ENCODE measurements at places on chromosomes 12 and 14.

DNA sequence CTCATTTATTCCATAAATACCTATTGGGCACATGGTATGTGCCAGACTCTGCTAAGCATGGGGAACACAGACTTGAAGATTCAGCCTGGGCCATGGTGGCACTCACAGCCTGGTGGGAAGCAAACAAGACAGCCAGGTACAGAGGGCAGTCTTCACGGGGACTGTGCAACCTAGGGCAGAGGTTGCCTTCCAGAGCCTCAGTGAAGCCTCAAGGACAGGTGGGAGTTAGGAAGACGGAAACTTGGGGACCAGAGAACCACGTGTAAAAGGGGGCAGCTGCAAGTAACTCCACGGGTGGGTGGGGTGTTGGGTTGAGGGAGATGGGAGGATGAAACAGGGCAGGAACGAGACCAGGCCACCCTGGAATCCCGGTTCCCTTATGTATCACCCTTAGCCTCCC, 980 bp upstream of the LTBR start:
- DNase-seq, result no peak

DNA sequence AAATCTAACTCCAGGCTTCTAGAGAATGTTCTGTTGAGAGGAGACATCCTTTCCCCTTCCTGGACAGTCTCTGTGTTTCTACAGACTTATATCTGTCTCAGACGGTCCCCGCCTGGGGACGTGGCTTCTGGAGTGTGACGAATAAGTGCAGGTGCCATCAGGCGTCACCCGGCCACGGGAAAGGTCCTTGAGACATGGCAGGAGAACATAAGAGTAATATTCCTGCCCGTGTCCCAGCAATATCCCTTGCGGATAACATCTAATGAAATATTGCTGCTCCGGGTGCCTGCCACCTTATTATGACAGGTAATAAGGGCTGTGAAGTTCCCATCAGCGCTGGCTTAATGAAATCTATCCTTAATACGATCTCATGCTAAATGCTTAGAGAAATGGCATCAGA, 139.6 kb downstream of the PIWIL1 start:
- no peak for DNase-seq

DNA sequence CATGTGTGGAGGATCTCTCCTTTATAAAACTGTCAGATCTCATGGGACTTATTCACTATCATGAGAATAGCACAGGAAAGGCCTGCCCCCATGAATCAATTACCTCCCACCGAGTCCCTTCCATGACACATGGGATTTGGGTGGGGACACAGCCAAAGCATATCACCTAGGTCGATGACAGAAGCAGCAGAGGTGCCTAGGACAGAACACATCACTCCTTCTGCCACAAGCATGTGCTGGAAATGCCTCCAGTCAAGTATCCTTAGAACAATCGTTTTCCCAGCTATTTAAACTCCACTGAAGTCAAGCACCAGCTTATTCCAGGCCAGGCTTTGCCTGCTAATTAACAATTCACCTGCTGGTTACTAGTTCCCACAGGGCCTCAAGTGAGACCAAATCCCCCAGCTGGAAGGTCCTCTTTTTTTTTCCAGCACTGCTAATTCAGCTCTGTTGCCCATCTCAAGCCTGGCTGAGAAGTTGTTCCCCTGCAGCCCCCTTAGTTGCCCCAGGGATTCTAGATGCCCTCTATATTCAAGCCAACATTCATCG, 212.3 kb upstream of the NUDT4 start:
- no peak for DNase-seq

DNA sequence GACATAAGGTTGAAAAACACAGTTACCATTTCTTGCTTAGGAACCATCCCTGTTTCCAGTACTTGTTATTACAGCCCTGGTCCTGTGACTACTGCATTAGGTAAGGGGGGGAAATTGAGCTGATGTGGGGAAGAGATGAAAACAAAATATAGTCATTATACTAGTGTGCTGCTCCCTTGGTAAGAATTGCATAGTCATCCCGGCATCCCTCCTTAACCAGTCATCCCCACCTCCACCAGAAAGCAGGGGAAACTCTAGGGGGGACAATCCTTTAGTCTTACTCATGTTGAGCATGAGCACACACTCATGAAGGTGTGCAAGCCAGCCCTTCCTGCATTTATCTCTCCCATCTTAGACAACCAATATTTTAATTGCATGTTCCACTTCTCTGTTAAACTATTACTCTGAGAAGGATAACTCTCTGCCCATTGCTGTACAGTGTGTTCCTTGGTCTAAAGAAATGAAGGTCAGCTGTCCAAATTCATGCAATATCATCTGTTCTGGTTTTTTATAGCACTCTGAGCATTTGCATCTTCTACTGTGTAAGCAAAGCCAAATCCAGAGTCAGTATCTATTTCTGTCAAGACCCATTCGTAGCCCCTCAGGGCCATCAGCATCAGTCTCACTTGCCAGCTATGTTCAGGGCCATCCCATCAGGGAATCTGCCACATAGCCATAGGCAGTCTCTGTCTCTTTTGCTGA, 46.8 kb downstream of the TMEM30B start:
- DNase-seq, result no peak

GRCh38 chr12:83040339-83040738, 353.6 kb downstream of the TMTC2 start:
- DNase-seq, result no peak

DNA sequence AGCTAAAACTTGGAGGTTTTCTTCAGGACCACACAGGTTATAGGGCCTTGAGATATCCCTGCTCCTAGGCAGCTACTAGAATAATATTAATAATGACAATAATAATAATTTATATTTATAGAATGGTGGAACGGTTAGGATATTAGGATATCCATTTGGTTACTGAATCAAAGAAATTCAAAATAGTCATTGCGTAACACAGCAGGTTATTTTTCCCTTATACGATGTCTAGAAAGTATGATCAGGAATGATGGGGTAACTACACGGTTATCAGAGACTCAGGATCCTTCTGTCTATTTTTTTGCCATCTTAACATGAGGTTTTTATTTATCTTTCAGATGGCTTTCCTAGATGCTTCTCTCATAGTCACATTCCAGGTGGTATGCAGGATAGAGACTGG, 39.0 kb downstream of the NEUROD4 start:
- DNase-seq, result no peak

GRCh38 chr14:101980700-101981099, 16.3 kb downstream of the DYNC1H1 start:
- DNase-seq, result no peak

DNA sequence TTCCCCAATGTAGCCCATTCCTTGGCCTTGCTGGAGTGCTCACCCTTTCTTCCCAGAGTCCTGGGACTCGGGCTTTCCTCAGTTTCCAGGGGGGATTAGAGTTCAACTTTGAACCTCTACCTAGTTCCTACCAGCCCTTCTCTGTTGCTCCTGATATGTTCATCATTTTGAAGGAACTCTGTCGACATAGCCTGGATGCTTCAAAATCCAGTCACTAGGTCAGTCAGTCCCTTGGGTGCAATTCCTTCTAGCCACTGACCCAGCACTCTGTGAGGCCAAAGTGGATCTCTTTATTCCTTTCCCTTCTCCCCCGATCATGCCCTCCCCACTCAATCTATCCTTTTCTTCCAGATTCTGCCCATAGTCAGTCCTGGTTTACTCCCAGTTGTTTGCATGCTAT, 72.3 kb upstream of the TMCC3 start:
- DNase-seq, result no peak

DNA sequence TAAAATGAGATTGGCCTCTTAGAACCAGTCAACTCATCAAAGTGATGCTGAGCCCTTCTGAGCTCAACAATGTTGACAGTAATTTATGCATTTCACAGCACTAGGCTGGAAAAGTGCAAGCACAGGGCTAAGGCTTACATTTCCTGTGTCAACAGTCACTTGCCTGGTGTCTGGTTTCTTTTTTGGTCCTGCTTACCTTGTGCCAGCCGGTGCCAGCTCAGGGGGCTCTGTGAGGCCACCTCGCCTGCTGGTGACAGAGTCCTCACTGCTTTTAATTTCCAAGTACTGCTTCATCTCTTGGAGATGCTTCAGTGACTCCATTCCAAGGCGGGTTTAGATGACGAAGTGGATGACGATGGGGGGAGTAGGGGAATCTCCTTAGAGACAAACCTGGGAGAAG, 53.1 kb upstream of the KCNA1 start:
- DNase-seq, result no peak

DNA sequence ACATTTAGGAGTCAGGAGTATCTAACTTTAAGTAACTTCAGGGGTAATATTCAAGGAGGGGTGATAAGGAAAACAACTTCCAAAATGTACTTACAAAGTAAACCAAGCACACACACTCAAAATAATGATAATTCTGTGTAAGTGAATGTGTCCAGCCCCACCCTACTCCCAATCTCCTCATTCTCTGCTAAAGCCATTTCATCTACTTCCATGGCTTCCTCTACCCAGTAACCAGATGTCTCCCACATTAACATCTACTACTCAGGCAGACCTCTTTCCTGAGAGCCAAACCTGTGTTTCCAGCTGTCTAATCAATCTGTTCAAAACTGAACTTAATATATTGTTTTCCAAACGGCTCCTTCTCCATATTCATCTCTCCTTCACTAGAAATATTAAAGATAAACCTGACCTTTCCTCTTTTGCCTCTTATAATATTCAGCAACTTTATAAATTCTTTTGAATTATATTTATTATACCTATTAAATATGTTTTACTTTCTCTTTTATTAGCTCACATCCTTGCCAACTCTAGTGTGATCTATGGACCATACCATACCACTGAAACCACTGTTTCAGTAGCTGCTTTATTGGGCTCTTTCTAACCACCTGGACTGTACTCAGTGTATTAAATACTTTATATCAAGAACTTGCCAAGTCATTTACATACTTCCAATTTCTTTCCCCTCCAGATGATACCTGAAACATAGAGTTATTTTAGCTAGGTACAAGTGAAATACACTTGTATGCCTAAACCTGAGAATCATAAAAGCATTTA, 170.7 kb downstream of the PPFIA2 start:
- DNase-seq, result no peak

DNA sequence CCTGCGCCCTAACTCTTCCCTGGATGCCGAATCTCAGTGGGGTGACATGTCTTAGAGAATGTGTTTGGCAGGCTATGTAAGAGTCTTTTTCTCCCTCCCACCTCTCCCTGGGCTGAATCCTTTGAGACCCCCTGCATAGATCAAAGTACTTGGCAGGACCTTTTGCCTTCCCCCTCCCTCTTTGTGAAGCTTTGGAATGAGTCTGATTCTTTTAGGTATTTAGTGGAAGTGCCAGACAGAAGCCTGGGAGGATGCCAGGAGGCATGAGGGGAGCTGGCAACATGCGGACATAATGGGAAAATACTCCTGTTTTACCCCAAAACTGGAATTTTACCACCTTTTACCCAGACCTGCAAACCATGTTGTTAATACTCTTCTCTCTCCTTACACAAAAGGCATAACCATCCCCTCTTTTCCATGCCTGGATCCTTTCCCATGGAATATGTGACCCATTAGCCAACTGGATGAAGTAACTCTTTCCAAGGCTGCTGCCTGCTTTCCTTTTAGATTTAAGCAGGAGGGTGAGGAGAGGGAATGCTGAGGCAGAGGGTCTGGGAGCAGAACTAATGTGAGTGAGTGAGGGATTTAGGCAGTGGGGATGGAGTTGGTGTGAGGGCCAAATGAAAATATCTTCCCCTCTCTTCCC, 41.7 kb downstream of the TTLL5 start:
- DNase-seq, result no peak

- no peak for DNase-seq
Measured at GRCh38 chr14:28966416-28967233, 200.0 kb downstream of the FOXG1 start.

DNA sequence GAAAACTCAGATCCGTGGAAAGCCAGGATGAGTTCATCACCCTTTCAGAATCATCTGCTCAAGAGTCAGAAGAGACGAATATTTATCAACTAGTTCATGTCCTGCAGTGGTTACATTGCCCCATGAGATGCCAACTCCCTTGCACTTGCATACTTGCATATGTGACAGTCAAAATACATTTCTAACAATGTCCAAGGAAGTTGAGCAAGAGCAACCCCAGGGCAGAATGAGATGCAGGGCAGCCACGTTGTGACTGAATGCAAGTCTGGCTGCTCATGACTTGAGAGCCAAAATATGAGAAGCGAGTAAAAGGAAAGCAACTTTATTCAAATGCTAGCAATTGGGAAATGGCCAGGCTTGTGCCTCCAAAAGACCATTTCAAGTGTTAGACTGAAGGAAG, 23.6 kb upstream of the UTP20 start:
- no peak for DNase-seq

DNA sequence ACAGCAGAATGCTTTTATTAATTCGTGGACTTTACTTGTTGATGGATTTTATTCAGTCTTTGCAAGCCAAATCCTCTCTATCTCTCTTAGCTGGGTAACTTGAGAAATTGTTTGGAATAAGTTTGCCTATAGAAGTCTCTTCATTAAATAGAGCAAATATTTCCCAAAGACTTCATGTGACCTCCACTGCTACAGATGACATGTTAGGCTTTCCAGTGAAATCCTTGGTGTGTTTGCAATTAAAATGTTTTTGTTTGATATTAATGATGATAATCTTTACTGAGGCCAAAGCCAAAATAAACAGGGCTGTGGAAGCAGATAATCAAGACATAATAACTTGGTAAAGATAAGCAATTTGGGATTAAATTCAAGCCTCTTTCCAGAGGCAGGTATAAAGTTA, 4.4 kb downstream of the MYF6 start:
- DNase-seq, result no peak

All from stimulated activated CD8-positive, alpha-beta memory T cell treated with anti-CD3 and anti-CD28 coated beads, Interleukin-4, amount 100 ng/mL, for 4 hours (primary cell).